ENCODE measurements at places on chromosomes 5 and 9.

GRCh38 chr5:97528941-97529340 is 345.9 kb upstream of the RIOK2 start:
- DNase-seq: peak; percentile 66

DNA sequence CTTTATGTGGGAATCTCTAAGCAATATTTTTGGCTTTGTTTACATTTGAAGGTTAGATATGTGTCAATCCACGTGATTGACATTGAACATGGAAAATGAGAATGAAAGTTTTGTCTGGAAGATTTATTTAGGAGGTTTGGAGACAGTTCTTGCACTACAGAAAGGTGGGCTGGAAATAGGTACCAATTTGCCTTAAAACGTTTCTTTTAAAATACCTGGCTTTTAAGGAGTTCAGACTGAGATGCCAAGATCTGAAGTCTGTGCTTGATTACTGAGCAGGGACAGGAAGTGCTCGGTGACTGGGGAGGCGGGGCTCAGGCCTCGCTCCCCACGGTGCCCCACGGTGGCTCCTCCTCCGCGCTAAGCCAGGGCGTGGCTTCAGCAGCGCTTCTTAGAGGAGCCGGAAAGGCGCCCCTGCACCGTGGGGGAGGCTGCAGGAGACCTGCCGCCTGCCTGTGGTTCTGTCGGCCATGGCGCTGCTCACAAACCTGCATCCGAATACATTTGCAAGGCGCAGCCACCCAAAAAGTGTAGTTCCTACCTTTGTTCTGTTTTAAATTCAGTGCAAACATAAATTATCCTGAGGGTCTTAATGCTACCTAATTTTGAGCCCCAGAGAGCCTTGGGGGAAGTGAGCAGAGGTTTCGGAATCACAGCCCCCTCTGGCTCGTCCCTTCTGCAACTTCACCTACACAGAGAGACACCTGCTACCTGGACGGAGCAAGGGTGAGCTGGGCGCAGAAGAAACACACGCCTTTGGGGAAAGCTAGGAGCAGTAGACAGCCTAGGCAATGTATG is 49.2 kb downstream of the USP20 start:
- DNase-seq: peak; percentile 43

GRCh38 chr9:34961574-34962490 is 3.7 kb downstream of the PHF24 start:
- DNase-seq: peak; percentile 14

DNA sequence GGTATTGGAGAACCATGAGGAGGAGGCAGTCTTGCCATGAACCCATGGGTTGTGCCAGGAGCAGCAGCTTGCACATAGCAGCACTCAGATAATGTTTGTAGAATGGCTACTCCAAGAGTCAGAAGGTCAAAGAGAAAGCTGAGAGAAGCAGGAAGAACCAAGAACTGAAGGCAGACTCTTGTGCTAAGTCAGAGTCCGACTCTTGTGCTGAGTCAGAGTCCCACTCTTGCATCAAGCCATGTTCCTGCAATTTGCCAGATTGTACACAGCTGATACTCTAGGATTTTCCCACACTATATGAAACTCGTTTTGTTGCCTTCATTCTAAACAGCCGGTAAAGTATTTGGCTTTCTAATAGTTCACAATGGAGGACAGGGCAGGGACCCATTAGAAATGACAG is 26.2 kb upstream of the HSPA9 start:
- DNase-seq: peak; percentile 75

- no peak for DNase-seq
Observed at GRCh38 chr5:158810615-158811014, 289.1 kb downstream of the EBF1 start.

GRCh38 chr5:28862137-28862859 is 1823.9 kb upstream of the CDH9 start:
- DNase-seq: no peak

GRCh38 chr5:68505917-68506860 is 290.6 kb downstream of the PIK3R1 start:
- peak; percentile 44 for DNase-seq

GRCh38 chr5:129377504-129377903 is 82.6 kb upstream of the ADAMTS19 start:
- no peak for DNase-seq

GRCh38 chr5:138351517-138351916 is 968 bp upstream of the KDM3B start:
- DNase-seq: no peak

- DNase-seq: no peak
Observed at GRCh38 chr9:134885679-134886412, 5.2 kb downstream of the FCN2 start.

GRCh38 chr5:125411071-125411743 is 664.8 kb upstream of the ZNF608 start:
- no peak for DNase-seq

DNA sequence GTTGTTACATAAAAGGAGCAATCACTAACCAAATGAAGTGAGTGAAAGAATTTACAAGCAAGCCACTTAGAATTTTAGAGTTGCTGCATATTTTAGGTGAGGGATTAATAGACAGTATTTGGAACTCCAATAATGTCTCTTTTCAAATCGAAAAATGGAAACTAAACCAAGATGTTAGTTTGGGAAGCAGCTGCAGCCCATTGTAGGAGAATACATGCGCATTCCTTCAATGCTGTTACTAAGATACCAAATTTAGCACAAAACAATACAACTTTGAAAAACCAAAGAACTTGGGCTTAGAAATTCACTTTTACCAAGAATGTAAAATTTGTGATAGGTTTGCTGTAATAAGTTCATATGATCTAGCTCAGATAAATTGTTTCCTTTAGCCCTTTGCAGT is 411.8 kb upstream of the CDH6 start:
- no peak for DNase-seq

DNA sequence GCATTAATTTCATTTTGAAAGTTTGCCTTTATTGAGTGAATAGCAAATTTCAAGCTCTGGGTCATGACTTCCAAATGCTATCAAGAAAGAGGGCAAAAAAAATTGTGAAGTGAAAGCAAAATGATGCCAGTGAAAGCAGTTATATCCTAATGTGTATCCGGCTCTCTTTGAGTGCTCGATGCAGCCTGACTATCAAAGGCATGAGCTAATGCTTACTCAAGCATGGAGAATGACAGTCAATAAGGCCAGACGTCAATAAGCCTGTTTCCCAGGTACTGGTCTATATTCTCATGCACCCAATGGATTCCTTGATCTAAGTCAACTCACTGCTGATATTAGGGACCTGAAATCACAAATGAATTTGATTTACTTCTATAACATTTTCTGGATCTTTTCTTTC is 435.5 kb downstream of the CAAP1 start:
- DNase-seq: no peak

GRCh38 chr9:36895744-36896260 is 138.3 kb downstream of the PAX5 start:
- DNase-seq: no peak

- DNase-seq: no peak
Observed at GRCh38 chr5:107724642-107725041, 53.9 kb upstream of the EFNA5 start.

DNA sequence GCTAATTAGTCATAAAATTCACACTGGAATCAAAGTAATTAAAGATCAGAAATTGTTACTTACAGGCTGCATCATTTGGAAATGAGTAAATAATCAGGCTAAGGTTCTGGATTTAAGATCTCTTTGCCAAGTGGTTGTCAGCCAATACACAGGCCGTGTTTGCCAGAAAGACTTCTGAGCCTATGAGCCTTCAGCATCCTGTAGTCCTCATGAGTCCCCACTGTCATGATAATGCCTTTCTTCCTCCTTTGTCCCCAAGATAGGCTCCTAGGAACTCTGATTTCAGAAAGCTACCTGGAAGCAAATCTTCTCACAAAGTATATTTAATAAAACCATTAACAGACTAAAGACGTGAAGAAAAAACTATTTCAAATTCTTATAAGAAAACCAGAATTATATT is 810.5 kb downstream of the DNAH5 start:
- DNase-seq: no peak

Data from stromal cell of bone marrow (primary cell).